Activated CD4-positive, alpha-beta memory T cell treated with anti-CD3 and anti-CD28 coated beads for 36 hours (primary cell): ENCODE measurements at places on chromosomes 11 and 22. TPM values are rescaled to one million over a fixed set of nuclear protein-coding genes. Genes with fewer than 3 reads are reported as not detected.

GRCh38 chr11:111472228-111472627, 40.0 kb downstream of the BTG4 start:
- no peaks in the 10 kb centered on the region for H3K4me1 ChIP-seq
- H3K27ac ChIP-seq = no peak overlapping the region
- H3K4me3 ChIP-seq = no peak overlapping the region
- DNase-seq = no peak
- H3K36me3 ChIP-seq = no peaks in the 10 kb centered on the region
- peaks cover 14% of the 10 kb centered on the region for H3K27me3 ChIP-seq

GRCh38 chr11:76361776-76362175, 19.2 kb downstream of the THAP12 start:
- H3K4me3 ChIP-seq = no peak overlapping the region
- H3K27me3 ChIP-seq = no peaks in the 10 kb centered on the region
- H3K4me1 ChIP-seq = peaks cover 24% of the 10 kb centered on the region
- H3K36me3 ChIP-seq = peaks cover 37% of the 10 kb centered on the region
- DNase-seq = no peak

GRCh38 chr22:29704528-29705285, 15.1 kb upstream of the CABP7 start:
- H3K27ac ChIP-seq = no peak overlapping the region
- peaks cover 4% of the 10 kb centered on the region for H3K27me3 ChIP-seq
- peaks cover 9% of the 10 kb centered on the region for H3K4me1 ChIP-seq
- no peak overlapping the region for H3K4me3 ChIP-seq

GRCh38 chr11:44424841-44425240, 114.9 kb upstream of the ALX4 start:
- no peak for DNase-seq
- H3K36me3 ChIP-seq = no peaks in the 10 kb centered on the region
- no peak overlapping the region for H3K4me3 ChIP-seq
- H3K27me3 ChIP-seq = peaks cover 27% of the 10 kb centered on the region
- H3K27ac ChIP-seq = no peak overlapping the region
- no peaks in the 10 kb centered on the region for H3K4me1 ChIP-seq

GRCh38 chr11:108586600-108586999, 7.0 kb downstream of the EXPH5 start:
- H3K4me3 ChIP-seq = no peak overlapping the region
- H3K27ac ChIP-seq = no peak overlapping the region
- no peak for DNase-seq
- no peaks in the 10 kb centered on the region for H3K36me3 ChIP-seq

GRCh38 chr22:10961043-10961860, 4566.7 kb upstream of the OR11H1 start:
- H3K4me1 ChIP-seq = no peaks in the 10 kb centered on the region
- H3K36me3 ChIP-seq = peaks cover 3% of the 10 kb centered on the region

DNA sequence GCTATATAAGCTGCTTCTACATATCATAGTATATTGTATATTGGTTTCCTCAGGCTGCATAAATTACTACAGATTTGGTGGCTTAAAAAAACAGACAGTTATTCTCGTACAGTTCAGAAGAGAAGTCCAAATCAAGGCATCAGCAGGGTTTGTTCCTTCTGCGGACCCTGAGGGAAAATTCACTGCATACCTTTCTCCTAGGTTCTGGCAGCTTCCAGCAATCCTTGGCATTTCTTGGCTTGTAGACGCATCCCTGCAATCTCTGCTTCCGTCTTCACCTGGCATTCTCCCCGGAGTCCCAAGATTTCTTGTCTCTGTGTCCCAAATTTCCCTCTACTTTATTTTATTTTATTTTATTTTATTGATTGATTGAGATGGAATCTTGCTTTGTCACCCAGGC, 142.8 kb downstream of the COMMD9 start:
- no peak for DNase-seq
- H3K4me1 ChIP-seq = peaks cover 10% of the 10 kb centered on the region
- no peak overlapping the region for H3K4me3 ChIP-seq
- peaks cover 6% of the 10 kb centered on the region for H3K27me3 ChIP-seq
- no peak overlapping the region for H3K27ac ChIP-seq

- H3K4me3 ChIP-seq = no peak overlapping the region
- H3K36me3 ChIP-seq = peaks cover 12% of the 10 kb centered on the region
- H3K27me3 ChIP-seq = no peaks in the 10 kb centered on the region
- DNase-seq = no peak
- no peak overlapping the region for H3K27ac ChIP-seq
Observed at GRCh38 chr11:94150056-94150455, 21.4 kb downstream of the PANX1 start.

DNA sequence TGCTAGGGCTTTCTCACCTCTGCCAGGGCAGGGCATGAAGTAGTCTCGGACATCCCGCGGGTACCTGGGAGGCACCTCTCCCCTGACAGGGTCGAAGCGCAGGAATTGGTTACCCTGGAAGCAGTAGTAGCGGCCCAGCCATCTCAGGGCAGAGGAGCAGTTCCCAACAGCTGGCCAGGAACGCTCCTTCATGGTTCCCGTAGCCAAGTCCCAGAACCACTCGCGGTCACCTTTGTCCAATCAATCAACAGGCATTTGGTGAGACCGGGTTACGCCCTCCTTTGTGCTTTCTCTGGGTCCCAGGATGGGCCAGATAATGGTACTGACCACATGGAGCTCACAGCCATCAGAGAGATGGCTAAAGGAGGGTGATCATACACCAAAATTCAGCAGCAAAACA, 3.4 kb downstream of the HPX start:
- no peaks in the 10 kb centered on the region for H3K4me1 ChIP-seq
- H3K27ac ChIP-seq = no peak overlapping the region
- H3K4me3 ChIP-seq = no peak overlapping the region
- DNase-seq = no peak

- H3K27ac ChIP-seq = no peak overlapping the region
- H3K4me3 ChIP-seq = no peak overlapping the region
- peaks cover 6% of the 10 kb centered on the region for H3K4me1 ChIP-seq
- H3K27me3 ChIP-seq = peaks cover 31% of the 10 kb centered on the region
Observed at GRCh38 chr11:1691026-1691877, 5.7 kb upstream of the KRTAP5-6 start.

GRCh38 chr11:10076458-10077141, 217.4 kb downstream of the SBF2 start:
- no peaks in the 10 kb centered on the region for H3K27me3 ChIP-seq
- H3K4me1 ChIP-seq = no peaks in the 10 kb centered on the region
- H3K27ac ChIP-seq = no peak overlapping the region
- H3K36me3 ChIP-seq = peaks cover 8% of the 10 kb centered on the region

DNA sequence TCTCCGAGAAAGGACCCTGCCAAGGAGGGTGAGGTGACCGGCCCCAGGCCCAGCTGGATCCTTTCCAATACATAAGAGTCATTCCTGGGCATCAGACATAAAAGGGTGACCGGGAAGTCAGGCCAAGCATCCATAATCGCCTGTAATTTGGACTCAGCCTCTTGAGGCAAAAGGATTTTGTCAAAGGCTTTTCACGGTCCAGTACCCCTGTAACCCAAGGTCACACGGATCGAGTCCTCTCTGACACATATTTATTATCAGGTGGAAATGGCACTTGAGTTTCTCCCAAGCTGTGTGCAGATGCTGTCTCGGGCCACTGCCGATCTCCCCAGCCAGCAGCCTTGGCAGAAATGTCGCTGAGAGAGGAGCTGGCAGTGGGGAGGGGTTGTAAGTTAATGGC, 556.5 kb downstream of the MN1 start:
- H3K4me3 ChIP-seq = no peak overlapping the region
- no peaks in the 10 kb centered on the region for H3K36me3 ChIP-seq
- no peak overlapping the region for H3K27ac ChIP-seq
- peaks cover 1% of the 10 kb centered on the region for H3K27me3 ChIP-seq

DNA sequence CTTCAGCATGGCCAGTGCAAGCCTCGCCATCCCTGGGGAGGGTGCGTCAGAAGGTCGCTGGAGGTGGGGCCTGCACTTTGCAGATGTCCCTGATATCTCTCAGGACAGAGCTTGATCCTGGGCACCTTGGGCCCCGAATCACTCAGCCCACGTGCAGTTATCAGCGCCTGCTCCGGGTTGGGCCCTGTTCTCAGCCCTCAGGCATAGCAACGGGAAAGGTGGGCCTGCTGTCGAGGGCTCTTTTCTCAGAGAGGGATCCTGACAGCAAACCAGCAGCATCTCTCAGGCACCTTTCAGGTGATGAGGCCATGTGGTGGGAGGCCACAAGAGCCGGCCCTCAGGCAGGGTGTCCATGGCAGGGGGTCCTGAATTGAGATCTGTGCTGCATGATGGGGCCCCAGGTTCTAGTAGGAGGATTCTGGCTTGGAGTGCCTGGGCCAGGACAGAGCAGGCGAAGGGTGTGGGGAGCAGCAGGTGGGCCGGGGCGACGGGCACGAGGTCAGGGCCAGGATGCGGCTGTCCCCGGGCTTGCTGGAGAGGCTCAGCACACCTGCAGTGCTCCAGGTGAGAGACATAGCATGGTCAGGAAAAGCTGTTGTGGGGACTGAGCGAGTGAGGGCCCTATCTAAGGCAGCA, 280.5 kb downstream of the TBC1D22A start:
- no peaks in the 10 kb centered on the region for H3K27me3 ChIP-seq
- no peak for DNase-seq
- H3K36me3 ChIP-seq = peaks cover 1% of the 10 kb centered on the region
- H3K27ac ChIP-seq = no peak overlapping the region
- H3K4me3 ChIP-seq = no peak overlapping the region
- peaks cover 18% of the 10 kb centered on the region for H3K4me1 ChIP-seq

GRCh38 chr11:27934830-27935145, 173.2 kb downstream of the KIF18A start:
- no peak overlapping the region for H3K4me3 ChIP-seq
- H3K27me3 ChIP-seq = no peaks in the 10 kb centered on the region
- H3K4me1 ChIP-seq = no peaks in the 10 kb centered on the region

DNA sequence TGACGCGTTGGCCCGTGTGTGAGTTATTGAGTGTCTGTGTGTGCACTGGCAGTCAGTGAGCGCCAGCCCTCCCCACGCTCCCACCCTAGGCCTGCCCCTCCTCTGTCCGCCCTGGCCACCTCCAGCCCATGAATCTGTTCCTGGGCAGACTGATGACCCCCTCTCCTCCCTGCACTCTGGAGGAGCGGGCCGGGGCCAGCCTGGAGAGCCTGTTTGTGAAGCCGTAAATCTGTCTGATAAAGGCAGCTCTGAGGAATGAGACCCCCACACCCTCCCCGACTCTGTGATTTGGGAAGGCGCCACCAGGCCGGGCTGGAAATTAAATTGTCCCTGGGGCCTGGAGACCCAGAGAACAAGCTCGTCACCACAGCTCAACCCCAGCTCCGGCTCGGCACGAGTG, 8.6 kb downstream of the TSSC4 start:
- DNase-seq = no peak
- H3K27me3 ChIP-seq = no peaks in the 10 kb centered on the region
- no peaks in the 10 kb centered on the region for H3K36me3 ChIP-seq
- H3K27ac ChIP-seq = no peak overlapping the region
- H3K4me1 ChIP-seq = no peaks in the 10 kb centered on the region

- DNase-seq = no peak
- no peak overlapping the region for H3K27ac ChIP-seq
- H3K27me3 ChIP-seq = no peaks in the 10 kb centered on the region
- H3K4me3 ChIP-seq = no peak overlapping the region
- H3K4me1 ChIP-seq = no peaks in the 10 kb centered on the region
- no peaks in the 10 kb centered on the region for H3K36me3 ChIP-seq
Observed at GRCh38 chr11:103901656-103902055, 134.8 kb upstream of the DDI1 start.

DNA sequence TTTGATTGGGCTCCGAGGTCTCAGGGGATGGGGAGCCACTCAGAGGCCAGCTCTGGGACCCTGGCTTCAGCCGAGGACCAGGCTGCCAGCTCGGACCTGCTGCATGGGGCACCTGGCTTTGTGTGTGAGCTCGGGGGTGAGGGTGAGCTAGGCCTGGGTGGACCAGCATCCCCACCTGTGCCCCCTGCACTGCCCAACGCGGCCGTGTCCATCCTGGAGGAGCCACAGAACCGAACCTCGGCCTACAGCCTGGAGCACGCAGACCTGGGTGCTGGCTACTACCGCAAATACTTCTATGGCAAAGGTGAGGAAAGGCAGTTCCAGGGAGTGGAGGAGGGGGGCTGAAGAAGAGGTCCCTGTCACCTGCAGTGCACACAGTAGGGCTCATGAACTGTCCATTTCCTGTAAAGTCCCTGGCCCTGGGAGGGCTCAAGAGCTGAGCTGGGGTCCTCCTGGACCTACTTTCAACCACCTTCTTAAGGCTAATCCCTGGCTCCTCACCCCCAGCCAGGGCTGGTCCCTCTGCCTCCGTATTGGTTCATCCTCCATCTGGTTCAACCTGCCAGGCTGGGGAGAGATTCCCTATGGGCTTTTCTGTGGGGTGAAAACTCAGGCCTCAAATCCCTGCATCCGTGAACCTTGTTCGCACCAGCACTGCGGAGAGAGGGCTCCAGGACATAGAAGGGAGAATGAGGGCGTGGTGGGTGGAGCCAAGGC, 3.6 kb downstream of the SIPA1 start:
- H3K4me3 ChIP-seq = peak overlapping the region; percentile 85
- H3K4me1 ChIP-seq = peaks cover 46% of the 10 kb centered on the region
- peaks cover 48% of the 10 kb centered on the region for H3K36me3 ChIP-seq
- H3K27ac ChIP-seq = peak overlapping the region; percentile 95
- DNase-seq = no peak
- no peaks in the 10 kb centered on the region for H3K27me3 ChIP-seq

- DNase-seq = no peak
- H3K36me3 ChIP-seq = no peaks in the 10 kb centered on the region
- no peak overlapping the region for H3K4me3 ChIP-seq
- peaks cover 18% of the 10 kb centered on the region for H3K27me3 ChIP-seq
- H3K27ac ChIP-seq = no peak overlapping the region
- H3K4me1 ChIP-seq = peaks cover 13% of the 10 kb centered on the region
Observed at GRCh38 chr11:69444381-69445130, 36.9 kb upstream of the LINC01488 start.

IRF7 gene
- 79.9 TPM for total RNA-seq

ZBTB16 gene
- 7.7 TPM for total RNA-seq

MUC15 gene
- not detected for total RNA-seq

DLG2 gene
- total RNA-seq = 2.1 TPM

NLRP10 gene
- total RNA-seq = not detected

SYT8 gene
- total RNA-seq = not detected

TEX54 gene
- not detected for total RNA-seq

KCNC1 gene
- not detected for total RNA-seq

DGCR6L gene
- 26.9 TPM for total RNA-seq

KRTAP5-10 gene
- not detected for total RNA-seq

STK33 gene
- 0.24 TPM for total RNA-seq

CD248 gene
- total RNA-seq = not detected

OR51I1 gene
- total RNA-seq = not detected
